ENCODE measurements at places on chromosomes 16 and 17. TPM values are rescaled to one million over a fixed set of nuclear protein-coding genes. Genes with fewer than 3 reads are reported as not detected.

Gene RASL10B
- total RNA-seq, result 0.38 TPM

Gene GRAP
- total RNA-seq, result 95.2 TPM

DNA sequence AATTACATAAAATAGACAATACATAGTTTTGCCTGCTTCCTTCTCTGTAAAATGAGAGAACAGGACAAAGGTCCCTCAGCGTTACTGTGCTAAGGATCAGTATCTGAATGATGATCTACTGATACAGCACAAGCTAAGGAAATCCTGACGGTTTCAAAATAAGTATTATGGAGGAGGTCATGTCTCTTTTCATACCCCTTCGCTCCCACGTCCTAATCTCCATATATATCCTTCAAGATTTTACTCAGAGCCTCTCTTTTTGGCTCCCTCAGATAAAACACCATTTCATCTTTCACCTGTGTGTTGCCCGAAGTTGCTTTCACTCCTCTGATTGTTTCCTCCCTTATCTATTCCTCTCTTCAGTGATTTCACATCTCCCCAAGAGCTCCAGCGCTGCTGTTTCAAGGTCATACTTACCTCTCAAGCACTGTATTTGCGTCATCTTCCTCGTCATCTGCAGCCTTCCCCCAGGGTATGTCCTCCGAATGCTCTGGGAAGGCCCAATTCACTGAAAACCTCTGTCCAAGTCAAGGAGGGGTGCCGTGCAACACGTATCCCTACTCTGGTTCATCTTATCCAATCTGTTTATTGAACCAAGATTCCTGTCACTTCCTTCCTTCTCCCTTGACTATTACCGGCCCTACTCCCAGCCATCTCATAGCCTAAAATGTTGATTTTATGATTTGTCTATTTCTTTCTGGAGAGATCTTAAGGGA is 1.2 kb upstream of the BLTP2 start:
- peak overlapping the region; percentile 75 for H3K27ac ChIP-seq
- peaks cover 45% of the 10 kb centered on the region for H3K36me3 ChIP-seq
- H3K4me3 ChIP-seq, result peak overlapping the region; percentile 16
- H3K4me1 ChIP-seq, result peaks cover 33% of the 10 kb centered on the region
- DNase-seq, result no peak

DNA sequence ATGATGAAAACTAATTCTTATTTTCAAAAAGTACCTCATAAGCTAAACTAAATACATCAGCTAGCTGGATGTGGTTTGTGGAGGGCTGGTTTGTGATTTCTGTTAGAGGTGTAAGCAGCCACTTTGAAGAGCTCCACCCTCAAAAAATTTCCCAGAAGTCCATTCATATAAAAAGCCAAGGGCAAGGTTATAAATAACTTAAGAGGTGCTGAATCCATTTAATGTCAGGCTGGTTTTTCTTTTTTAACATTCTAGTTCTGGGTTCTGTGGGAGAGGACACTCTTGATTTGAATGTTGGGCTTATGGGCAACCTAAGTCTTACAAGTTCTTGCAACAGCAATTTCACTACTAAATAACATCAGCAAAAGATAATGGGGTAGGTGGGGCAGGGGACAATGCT is 3.4 kb upstream of the WIPI1 start:
- peak overlapping the region; percentile 56 for H3K27ac ChIP-seq
- DNase-seq, result peak; percentile 52
- no peak overlapping the region for H3K4me3 ChIP-seq
- peaks cover 31% of the 10 kb centered on the region for H3K4me1 ChIP-seq
- no peaks in the 10 kb centered on the region for H3K27me3 ChIP-seq
- no peaks in the 10 kb centered on the region for H3K36me3 ChIP-seq

DNA sequence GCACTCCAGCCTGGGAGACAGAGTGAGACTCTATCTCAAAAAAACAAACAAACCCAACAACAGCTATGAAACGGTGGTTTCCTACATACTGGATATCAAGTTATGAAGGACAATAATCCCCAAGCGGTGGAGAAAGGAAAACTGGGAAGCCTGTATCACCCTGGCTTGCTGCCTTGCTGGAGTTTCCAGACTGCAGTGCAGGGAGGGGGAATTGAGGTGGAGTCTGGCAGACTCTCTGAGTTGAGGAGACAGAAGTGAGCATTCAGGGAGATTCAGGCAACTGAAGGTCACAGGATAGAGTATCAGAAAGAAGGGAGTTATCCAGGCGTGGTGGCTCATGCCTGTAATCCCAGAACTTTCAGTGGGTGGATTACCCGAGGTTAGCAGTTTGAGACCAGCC is 11.9 kb downstream of the QRICH2 start:
- no peak for DNase-seq
- H3K27ac ChIP-seq, result no peak overlapping the region
- H3K27me3 ChIP-seq, result no peaks in the 10 kb centered on the region

Gene TBC1D3I
- total RNA-seq, result 0.66 TPM

Gene KIF2B
- not detected for total RNA-seq

Gene TGFB1I1
- 0.56 TPM for total RNA-seq

Gene MRPL28
- total RNA-seq, result 30.8 TPM

GRCh38 chr17:43176119-43176570 is 5.1 kb downstream of the NBR1 start:
- H3K4me1 ChIP-seq, result peaks cover 36% of the 10 kb centered on the region
- no peak overlapping the region for H3K4me3 ChIP-seq
- H3K27me3 ChIP-seq, result no peaks in the 10 kb centered on the region
- H3K36me3 ChIP-seq, result peaks cover 2% of the 10 kb centered on the region
- no peak for DNase-seq

DNA sequence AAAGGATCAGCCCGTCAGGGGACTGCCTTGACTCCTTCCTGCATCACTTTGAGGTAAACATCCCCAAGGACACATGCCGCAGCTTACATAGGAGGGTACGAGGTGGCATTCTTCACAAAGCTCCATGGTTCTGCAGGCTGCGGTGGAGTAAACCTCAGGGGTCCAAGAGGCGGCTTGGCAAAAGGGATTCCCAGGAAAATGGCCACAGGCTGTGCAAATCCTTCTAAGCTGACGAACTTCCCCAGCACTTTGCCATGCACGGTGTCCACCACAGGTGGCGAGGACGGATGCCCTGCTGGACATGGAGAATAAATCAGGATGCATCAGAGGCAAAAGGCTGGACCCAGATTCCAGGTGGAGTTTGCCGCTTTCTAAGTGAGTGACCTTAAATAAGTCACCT is 4.2 kb downstream of the CES1 start:
- no peaks in the 10 kb centered on the region for H3K36me3 ChIP-seq
- no peak for DNase-seq
- peaks cover 5% of the 10 kb centered on the region for H3K27me3 ChIP-seq
- no peak overlapping the region for H3K4me3 ChIP-seq

Gene PDIA2
- total RNA-seq, result 0.53 TPM

DNA sequence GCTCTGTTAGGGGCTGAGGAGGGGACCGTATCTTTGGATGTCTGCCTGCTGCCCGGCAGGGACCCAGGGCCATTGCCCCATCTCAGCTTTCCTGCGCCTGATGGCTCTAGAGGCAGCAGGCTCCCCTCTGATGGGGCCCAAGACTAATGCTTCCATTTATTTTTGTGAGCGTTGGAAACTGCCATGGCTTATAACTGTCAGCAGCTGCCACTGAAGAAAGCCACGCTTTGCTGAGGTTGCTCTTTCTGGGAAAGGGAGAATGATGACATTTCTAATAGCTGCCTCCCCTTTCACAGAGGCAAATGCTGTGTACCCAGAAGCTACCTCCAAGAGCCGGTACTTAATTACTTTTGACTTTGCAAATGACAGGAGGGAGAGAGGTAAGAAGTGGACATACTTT is 103.8 kb downstream of the HAPSTR1 start:
- DNase-seq, result no peak
- no peak overlapping the region for H3K4me3 ChIP-seq

DNA sequence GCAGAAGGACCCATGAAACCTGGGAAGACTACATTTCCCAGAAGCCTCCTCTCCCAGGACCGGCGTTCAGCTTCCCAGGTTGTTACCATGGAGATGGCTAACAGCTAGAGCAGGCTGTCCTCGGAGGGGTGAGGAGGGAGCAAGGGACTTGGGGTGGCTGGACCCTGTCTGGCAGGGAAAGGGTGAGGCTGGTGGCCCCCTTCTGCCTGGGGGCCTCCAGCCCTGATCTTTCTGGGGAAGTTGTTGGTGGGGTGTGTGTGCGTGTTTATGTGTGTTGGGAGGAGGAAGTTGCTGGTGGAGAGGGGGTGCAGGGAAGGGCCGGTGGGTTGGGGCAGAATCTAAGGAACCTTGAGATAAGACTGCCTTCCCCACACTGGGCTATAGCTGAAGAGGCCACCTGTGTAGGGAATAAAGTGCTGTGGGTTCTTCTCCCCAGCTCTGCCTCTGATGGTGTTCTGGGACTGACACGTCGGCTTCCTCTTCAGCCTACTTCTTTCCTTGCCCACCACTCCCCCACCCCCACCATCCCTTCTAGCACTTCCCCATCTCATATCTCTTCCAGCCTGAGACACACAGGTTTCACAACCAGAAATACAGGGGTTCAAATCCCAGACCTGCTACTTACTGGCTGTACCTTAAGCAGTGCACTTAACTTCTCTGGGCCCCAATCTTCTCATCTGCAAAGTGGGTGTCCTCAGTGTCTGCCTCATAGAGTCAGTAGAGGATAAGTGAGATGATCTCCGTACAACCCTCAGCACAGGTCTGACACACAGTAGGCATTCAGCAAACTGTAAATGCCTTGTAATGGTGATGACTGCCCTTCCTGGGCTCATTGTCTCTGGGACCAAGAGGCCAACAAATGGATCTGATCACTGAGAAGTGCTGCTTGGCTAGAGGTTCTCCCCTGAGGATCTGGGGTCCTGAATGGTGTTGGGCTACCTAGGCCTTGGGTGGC is at the start of gene DRC7:
TSS of gene DRC7 (plus strand) at position 82 of the 955 bp plus-strand sequence. CDS start 3,144 bp downstream, outside the sequence.
- no peak within 1 kb of the TSS for H3K27ac ChIP-seq
- peaks cover 5% of the 10 kb centered on the region for H3K4me1 ChIP-seq
- H3K27me3 ChIP-seq, result peaks cover 28% of the 10 kb centered on the region
- no peaks in the 10 kb centered on the region for H3K36me3 ChIP-seq
